Fibroblast of skin of right quadriceps (primary cell): ENCODE measurements at places on chromosomes 7 and 10.

DNA sequence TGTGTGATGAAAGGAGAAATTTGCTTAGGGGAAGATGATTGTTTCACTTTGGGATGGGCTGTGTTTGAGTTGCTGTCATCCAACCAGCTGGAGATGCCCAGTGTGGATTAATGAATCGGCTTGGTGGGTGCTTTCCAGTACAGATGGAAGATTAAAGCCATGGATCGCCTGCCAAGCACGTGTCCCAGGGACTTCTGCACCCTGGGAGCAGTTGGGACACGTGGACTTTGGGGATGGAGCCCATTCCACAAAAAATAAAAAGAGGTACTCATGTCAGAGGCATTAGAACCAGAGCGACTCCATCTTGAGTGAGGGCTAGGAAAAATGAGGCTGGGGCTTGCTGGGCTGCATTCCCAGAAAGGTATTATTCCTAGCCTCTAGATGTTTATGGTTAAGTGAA lies 29.3 kb upstream of the PRLHR start:
- DNase-seq, result no peak

DNA sequence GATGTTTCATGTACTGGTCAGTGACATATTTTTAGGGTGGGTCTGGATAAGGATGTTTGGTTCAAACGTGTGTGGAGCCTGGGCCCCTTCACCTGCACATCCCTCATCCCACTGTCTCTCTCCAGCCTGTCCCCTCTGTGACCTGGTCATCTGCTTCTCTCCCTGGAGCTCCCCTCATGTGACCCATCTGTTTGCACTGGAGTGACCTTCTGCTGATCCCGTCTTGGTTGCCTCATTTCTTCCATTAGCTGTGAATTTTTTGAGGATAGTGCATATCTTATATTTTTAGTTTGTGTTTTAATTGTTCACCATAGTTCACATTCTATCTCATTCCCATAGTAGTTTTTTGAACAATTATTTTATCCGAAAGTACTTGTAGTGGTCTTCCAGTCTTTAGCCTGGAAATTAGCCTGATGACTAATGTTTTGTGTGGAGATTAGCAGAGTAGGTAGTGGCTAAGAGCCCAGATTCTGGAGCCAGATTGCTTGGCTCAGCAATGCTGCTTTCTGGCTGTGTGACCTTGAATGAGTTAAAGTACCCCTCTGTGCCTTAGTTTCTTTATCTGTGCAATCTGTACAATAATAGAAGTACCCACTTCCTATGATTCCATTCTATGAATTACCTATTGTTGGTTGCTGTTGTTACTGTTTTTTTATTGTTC lies 224.5 kb downstream of the LRMDA start:
- peak; percentile 58 for DNase-seq

DNA sequence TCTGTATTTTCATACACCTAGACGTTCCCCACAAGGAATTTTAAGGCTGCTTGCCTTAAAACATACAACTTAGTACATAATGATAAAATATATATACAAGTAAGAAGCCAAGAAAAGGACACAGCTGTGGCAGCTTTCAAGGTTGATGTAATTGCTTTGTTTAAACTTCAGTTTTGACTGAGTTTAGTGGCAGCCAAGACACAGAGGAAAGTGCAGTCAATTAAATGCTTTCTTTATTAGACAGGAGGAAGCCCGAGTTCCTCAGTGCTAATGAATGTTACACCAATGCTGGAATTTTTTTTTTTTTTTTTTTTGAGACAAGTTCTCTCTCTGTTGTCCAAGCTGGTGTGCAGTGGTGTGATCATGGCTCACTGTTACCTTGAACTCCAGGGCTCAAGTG lies 11.2 kb upstream of the STK31 start:
- no peak for DNase-seq

DNA sequence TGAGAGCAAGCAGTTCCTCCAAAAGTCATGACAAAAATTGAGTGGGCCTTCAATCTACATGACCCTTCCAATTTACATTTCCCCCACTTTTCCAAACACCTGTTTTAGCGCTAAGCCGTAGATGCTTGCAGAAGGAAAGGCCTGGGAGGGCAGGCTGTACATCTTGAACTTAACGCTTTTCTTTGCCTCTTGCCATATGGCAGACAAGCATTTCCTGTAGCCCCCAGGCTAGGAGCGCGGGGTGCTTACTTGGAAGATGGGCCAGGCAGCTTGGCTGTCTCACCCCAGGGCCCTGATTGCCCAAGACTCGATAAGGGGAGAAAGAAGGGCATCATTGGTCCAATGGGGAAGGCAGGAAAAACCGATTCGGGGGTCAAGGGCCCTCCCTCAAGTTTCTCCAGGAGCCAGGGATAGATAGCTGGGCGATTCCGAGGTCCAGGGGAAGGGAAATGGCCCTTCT lies 1.8 kb downstream of the HOXA10 start:
- peak; percentile 69 for DNase-seq

DNA sequence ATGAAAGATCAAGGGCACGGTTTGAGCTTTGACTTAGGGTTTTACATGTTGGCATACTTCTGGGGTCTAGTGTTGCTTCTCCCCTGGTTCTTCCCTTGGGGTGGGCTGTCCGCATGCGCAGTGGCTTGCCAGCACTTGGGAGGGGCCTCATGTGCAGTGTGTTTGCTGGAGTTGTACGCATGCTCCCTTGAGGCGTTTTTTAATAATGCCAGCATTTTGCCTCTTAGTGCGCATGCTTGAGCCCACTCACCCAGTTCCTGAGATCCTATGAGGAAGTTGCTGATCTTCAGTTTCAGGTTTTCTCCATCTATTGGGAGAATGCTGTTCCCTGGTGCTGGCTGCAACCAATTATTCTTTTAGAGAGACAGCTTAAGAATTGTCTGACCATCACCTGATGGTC lies 113.4 kb upstream of the GPR141 start:
- DNase-seq, result no peak

- DNase-seq, result peak; percentile 67
These were observed 42.8 kb upstream of the RABGEF1 start for GRCh38 chr7:66697449-66698438.

GRCh38 chr10:110681023-110681681 lies 37.0 kb downstream of the RBM20 start:
- DNase-seq, result peak; percentile 26

- DNase-seq, result no peak
These were observed 135.5 kb downstream of the NPY start for GRCh38 chr7:24419511-24419910.

- DNase-seq, result no peak
These were observed 336.4 kb downstream of the NRG3 start for GRCh38 chr10:82211346-82211745.

GRCh38 chr10:74437822-74438221 lies 286.8 kb downstream of the ADK start:
- DNase-seq, result peak; percentile 77

DNA sequence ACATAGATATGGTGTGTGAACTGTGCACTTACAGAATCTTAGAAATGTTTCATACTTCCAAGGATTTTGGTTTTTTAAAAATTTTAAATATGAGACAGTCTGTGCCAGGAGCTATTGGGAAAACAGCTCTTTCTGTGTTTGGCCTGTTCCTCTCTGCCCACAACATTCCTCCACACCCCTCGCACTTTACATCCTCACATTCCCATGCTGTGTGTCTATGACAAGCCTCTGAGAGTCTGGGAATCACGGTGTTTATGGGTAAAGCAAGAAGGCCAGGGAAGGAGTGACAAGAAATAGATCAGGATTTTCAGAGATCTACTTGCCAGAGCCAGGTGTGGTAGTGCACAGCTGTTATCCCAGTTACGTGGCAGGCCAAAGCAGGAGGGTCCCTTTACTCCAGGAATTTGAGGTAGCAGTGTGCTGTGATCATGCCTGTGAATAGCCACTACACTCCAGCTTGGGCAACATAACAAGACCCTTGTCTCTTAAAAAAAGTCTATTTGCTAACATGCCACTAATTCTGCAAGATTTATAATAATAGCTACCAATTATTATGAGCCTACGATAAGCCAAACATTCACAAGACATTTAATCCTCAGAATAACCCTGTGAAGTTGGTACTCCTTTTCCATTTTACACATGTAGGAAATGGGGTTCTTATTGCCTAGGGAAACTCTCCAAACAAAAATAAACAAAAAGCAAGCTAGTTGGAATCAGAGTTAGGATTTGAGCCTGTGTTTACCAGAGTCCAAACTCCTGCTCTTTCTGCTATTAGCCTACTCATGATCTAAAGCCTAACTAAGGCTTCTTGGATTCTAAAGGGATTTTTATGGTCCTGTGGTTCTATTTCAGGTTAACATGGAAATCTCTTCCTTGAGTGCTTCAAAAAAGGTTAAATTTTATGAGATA lies 168.3 kb upstream of the SP8 start:
- no peak for DNase-seq

- no peak for DNase-seq
These were observed 283 bp upstream of the TRDMT1 start for GRCh38 chr10:17201794-17202116.

GRCh38 chr10:114751856-114752255 lies 69.7 kb upstream of the FHIP2A start:
- DNase-seq, result peak; percentile 61

GRCh38 chr7:50119815-50120637 lies 27.0 kb upstream of the ZPBP start:
- DNase-seq, result no peak

GRCh38 chr7:133024596-133024995 lies 57.3 kb downstream of the CHCHD3 start:
- no peak for DNase-seq

GRCh38 chr10:48836605-48837004 lies 103.0 kb downstream of the LRRC18 start:
- DNase-seq, result no peak

- peak; percentile 81 for DNase-seq
These were observed 115.8 kb downstream of the HTR7 start for GRCh38 chr10:90741926-90742565.

- DNase-seq, result no peak
These were observed 2.6 kb downstream of the ZC3HAV1 start for GRCh38 chr7:139106959-139107358.

DNA sequence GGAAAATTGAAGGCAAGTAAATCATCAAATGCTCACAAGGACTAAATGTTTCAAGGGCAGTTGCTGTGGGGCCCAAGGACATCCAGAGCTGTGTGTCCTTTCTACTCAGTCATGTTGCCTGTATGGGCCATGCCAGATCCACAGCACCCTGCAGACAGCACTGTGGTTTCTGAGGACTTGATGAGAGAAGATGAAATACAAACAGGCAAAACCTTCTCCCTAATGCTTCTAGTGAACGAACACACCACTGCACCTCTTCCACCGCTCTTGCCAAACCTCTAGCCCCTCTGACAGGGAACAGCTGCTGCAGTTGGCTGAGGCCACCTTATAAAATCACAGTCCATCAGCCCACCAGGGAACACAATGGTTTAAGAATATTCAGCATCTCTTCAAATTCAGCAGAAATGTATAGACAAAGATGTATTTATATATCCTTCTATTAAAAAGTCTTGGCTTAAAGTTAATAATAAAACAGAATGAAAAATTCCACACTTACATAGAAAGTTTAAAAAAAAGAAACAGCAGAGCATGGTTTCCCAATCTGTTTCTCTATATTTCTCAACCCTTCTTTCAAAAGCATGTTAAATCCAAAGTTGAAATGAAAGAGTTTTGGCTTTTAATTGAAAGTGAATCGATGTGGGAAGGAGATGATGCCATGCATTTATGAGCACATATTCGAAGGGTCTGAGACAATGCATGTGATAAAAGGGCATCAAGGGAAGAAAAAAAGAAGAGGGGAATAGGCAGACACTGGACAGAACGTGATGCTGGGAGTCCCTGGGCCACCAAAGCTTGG lies 14.0 kb downstream of the CYP3A7 start:
- no peak for DNase-seq

GRCh38 chr10:78772986-78773530 lies 295.7 kb upstream of the ZMIZ1 start:
- DNase-seq, result no peak

GRCh38 chr7:7641129-7641663 lies 644 bp downstream of the UMAD1 start:
- DNase-seq, result no peak
